Sigmoid colon (tissue), 7 donors: ENCODE measurements at places on chromosomes 2 and 18. TPM values are rescaled to one million over a fixed set of nuclear protein-coding genes. Genes with fewer than 3 reads are reported as not detected.

DNA sequence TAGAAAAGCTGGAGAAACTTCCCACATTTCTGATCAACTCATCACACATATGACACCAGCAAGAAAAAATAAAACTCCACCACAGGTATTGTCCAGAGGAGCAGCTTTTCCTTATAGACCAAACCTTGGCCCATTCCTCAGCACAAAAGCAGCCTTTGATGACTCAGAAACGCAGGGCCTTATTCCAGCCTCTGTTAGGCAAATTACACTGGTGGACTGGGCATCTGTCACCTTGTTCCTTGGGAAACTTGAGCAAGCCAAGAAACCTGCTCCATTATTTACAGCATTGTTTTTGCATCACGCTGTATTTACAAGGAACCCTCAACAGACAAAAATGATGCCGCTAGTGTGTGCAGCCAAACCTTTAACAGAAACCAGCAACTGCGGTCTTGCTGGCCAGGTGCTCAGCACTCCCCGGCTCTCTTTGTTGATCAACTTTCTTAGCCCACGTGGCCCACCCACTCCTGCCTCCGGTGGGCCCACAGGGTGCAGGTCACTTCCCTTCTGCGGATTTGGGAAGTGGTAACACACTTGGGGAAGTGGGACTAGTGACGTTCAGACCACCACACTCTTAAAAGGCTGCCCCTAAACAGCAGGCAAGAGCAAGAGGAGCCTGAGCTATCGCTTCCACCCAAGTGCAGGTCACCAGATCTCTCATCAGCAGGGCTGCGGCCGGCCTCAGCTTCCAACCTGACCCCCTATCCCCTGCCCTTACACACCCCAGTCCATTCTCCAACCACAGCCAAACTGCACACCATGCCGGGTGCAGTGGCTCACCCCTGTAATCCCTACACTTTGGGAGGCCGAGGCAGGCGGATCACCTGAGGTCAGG is 1.5 kb downstream of the AP1S3 start:
- no peak overlapping the region for H3K4me3 ChIP-seq
- no peak for DNase-seq
- H3K27me3 ChIP-seq: no peaks in the 10 kb centered on the region
- no peaks in the 10 kb centered on the region for H3K36me3 ChIP-seq
- H3K4me1 ChIP-seq: peaks cover 17% of the 10 kb centered on the region

DNA sequence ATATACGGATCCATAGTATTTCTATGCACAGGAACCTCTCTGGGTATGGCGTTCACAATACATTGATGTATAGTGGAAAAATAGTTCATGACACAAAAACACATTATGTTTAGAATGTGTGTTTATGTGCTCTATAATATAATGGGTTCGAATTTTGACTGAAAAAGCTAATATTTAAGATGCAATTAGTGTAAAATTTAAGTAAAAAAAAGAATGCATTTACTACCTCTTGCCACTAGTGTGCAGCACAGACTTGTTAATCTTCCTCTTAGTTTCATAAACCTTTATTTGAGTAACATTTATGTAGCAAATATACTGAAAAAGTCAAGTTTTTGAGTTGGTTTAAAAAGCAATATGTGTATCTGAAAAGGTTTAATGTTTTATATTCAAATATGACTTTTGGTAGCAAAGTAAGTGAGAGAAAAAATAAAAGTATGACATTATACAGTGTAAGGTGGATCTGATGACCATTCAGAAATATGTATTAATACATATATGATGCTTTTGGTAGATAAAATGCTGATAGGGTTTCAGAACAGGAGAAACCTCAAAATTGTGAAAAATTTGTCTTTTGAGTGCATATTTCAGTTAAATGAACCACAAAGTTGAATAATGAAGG is 49.4 kb downstream of the CCDC102B start:
- H3K27ac ChIP-seq: no peak overlapping the region
- no peaks in the 10 kb centered on the region for H3K27me3 ChIP-seq
- no peaks in the 10 kb centered on the region for H3K36me3 ChIP-seq

DNA sequence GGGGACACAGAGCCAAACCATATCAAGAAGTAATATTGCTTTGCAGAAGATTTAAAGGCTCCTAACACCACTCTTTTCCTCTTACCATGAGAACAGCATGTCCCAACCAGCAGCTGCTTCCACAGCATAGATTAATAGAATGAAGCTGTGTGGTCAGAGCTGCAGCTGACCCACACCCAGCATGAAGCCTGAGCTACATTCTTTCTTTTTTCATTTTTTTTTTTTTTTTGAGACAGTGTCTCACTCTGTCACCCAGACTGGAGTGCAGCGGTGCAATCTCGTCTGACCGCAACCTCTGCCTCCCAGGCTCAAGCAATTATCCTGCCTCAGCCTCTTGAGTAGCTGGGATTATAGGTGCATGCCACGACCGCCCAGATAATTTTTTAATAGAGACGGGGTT is 289.8 kb downstream of the RAD51AP2 start:
- no peak for DNase-seq
- no peaks in the 10 kb centered on the region for H3K36me3 ChIP-seq
- no peaks in the 10 kb centered on the region for H3K27me3 ChIP-seq
- no peak overlapping the region for H3K27ac ChIP-seq
- H3K4me1 ChIP-seq: no peaks in the 10 kb centered on the region

DNA sequence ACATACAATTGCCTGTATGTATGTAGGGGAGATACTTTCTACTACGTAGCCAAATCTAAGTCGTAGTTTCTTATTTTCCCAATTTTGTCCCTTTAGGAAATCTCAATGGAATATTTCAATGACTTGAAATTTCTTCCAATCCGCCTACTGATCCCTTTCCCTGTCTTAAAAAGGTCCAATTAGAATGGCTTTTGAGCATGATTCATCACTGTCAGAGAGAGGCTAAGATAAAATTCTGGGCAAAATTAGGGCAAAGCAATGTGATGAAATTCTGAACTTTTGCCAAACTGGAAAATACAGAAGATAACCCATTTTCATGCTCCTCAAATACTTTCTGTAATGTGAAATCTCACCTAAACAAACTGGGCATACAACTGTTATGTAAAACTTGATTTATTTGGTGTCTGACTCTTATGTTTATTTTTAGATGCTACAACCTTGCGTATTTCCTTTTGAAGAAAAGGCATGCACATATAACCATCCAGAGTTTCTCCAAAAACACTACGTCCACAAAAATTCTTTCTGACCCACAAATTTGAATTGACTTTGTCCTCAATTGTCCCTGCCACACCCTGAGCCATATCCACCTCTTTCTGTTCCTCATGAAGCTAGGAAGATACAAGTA is 147.1 kb downstream of the IKZF2 start:
- no peak overlapping the region for H3K27ac ChIP-seq
- DNase-seq: no peak
- H3K36me3 ChIP-seq: no peaks in the 10 kb centered on the region
- H3K27me3 ChIP-seq: no peaks in the 10 kb centered on the region

- H3K27ac ChIP-seq: no peak overlapping the region
- H3K4me1 ChIP-seq: no peaks in the 10 kb centered on the region
- DNase-seq: no peak
- no peaks in the 10 kb centered on the region for H3K27me3 ChIP-seq
Measured at GRCh38 chr2:44786045-44786816, 155.3 kb upstream of the SIX3 start.

- H3K4me1 ChIP-seq: peaks cover 26% of the 10 kb centered on the region
- H3K4me3 ChIP-seq: no peak overlapping the region
- H3K36me3 ChIP-seq: no peaks in the 10 kb centered on the region
- H3K27me3 ChIP-seq: no peaks in the 10 kb centered on the region
- H3K27ac ChIP-seq: no peak overlapping the region
- peak; percentile 65 for DNase-seq
Measured at GRCh38 chr2:133674433-133675331, 106.4 kb upstream of the NCKAP5 start.

DNA sequence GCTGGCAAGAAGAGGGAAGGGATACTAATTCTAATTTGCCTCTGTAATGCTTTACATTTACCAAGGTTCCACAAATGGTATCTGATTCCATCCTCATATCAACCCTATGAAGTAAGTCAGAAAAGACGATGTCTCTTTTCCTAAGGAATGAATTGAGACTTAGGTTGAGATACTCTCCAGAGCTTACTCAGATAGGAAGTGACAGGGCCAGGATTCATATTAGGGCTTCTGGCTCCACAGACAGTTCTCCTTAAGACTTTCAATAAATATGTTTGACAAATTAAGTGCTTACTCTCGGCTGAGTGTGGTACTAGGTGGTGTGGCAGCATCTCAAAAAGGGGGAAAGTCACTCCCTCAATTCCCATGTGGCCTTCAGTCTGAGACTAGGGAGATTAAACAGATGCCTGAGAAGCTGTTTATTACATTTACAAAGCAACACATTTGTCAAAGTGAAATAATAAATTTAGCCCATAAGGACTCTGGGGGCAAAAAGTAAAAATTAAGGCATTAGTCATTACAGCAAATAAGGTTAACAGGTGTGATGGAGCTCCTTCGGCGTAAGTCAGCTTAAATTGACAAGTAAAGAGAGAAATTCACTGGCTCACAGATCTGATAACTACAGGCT is 14.2 kb downstream of the CDK15 start:
- no peak overlapping the region for H3K4me3 ChIP-seq
- no peaks in the 10 kb centered on the region for H3K27me3 ChIP-seq
- H3K4me1 ChIP-seq: no peaks in the 10 kb centered on the region
- no peaks in the 10 kb centered on the region for H3K36me3 ChIP-seq

GRCh38 chr2:199452260-199452990 is 5.3 kb downstream of the SATB2 start:
- H3K4me3 ChIP-seq: no peak overlapping the region
- peaks cover 22% of the 10 kb centered on the region for H3K27me3 ChIP-seq
- no peak for DNase-seq
- peaks cover 20% of the 10 kb centered on the region for H3K4me1 ChIP-seq

DNA sequence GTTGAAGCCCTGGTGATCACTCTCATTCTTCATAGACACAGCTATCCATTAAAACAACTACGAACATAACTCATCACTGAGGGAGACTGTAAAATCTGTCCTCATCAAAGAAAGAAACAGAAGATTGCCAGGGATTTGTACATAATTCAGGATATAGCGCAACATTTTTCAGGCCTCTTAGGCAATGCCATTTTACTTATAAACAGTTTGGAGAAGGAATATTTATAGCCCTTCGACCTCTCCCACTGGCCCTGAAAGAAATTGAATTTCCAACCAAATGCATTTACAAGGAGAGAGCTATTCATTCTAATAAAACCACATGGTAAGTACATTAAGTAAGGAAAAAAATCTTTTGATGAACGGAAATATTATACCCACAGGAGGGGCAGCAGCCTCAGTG is 295.0 kb downstream of the RAD51AP2 start:
- H3K36me3 ChIP-seq: no peaks in the 10 kb centered on the region
- no peaks in the 10 kb centered on the region for H3K4me1 ChIP-seq
- no peak overlapping the region for H3K27ac ChIP-seq
- no peak overlapping the region for H3K4me3 ChIP-seq

- no peak overlapping the region for H3K4me3 ChIP-seq
- H3K27me3 ChIP-seq: no peaks in the 10 kb centered on the region
- H3K36me3 ChIP-seq: no peaks in the 10 kb centered on the region
Measured at GRCh38 chr2:204585930-204586329, 40.7 kb downstream of the PARD3B start.

DNA sequence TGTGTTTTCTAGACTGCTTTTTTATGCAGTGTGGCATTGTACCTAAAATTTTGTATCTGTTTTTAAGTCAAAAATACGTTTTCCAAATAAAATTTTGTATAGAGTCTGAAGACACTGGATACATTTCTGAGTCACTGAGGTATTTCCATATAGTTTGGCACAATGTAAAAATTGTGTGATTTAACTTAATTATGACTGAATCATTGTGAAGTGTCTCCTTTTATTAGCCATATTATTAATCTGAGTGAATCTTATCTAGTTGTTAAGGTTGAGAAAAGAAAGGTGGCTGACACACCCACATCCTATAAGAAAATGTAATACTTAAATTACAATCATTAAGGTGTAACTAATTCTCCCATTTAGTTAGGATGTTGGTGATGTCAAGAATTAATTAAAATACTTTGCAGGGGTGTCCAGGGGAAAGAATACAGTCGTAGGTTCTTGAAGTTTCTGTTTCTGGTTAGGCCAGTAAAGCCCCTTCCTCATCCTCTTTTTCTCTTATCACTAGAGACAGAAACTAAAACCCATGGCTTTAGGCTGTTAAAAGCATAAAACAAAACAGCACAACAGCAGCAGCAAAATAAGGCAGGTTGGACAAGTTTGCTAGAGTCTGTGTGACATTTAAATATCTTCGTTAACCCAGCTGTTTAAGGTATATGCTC is 71.6 kb downstream of the UBE2E3 start:
- no peak overlapping the region for H3K27ac ChIP-seq
- no peak for DNase-seq
- no peak overlapping the region for H3K4me3 ChIP-seq
- no peaks in the 10 kb centered on the region for H3K27me3 ChIP-seq
- H3K36me3 ChIP-seq: no peaks in the 10 kb centered on the region

DNA sequence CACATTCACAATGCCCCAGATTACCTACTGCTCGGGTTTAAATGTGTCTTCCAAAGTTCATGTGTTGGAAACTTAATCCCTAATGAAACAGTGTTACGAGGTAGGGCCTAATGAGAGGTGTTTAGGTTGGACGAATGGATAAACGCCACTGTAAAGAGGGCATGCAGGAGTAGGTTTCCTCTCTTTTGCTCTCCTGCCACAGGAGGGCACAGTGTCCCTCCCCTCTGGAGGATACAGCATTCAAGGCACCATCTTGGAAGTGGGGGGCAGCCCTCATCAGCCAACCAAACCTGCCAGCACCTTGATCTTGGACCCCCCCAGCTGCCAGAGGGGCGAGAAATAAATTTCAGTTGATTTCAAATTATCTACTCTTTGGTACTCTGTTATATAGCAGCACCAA is 103.5 kb downstream of the TSHZ1 start:
- H3K4me3 ChIP-seq: no peak overlapping the region
- DNase-seq: no peak
- no peaks in the 10 kb centered on the region for H3K27me3 ChIP-seq
- H3K27ac ChIP-seq: no peak overlapping the region
- no peaks in the 10 kb centered on the region for H3K4me1 ChIP-seq
- no peaks in the 10 kb centered on the region for H3K36me3 ChIP-seq

DNA sequence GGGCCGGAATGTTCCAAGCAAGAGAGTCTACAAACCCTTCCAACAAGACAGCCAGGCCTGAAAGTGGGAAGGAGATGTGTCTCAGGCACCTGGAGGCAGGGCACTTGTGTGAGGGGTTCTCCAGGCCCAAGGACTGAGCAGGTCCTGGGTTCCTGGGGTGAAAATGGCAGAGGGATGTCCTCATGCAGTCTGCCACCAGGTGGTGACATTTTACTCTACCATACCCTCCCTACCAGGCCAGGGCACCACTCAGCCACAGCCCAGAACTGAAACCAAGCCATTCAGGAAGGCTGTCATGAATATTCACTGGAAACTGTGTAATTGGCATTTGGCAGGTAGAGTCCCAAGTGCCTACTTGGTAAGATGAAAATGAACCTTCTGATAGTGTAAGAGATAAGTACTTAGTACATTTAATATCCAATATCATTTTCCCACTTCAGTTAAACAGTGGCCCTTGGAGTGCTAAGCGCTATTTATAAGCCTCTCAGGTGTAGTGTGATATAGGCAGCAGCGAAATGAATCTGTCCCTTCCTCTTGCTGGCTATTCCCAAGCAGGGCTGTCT is 185.1 kb downstream of the MYO5B start:
- H3K27me3 ChIP-seq: no peaks in the 10 kb centered on the region
- no peak for DNase-seq
- no peak overlapping the region for H3K27ac ChIP-seq
- H3K36me3 ChIP-seq: no peaks in the 10 kb centered on the region
- H3K4me3 ChIP-seq: no peak overlapping the region
- peaks cover 29% of the 10 kb centered on the region for H3K4me1 ChIP-seq

ZAP70 gene
- polyA plus RNA-seq: not detected

MSGN1 gene
- not detected for polyA plus RNA-seq

ANO7 gene
- 3.9 TPM for polyA plus RNA-seq
